ENCODE measurements at places on chromosomes 4 and X. TPM values are rescaled to one million over a fixed set of nuclear protein-coding genes. Genes with fewer than 3 reads are reported as not detected.

GRCh38 chrX:142149919-142150318 lies 55.2 kb downstream of the MAGEC2 start:
- DNase-seq, result no peak

- DNase-seq, result no peak
These were observed 433 bp downstream of the MMAA start for GRCh38 chr4:145619639-145619996.

DNA sequence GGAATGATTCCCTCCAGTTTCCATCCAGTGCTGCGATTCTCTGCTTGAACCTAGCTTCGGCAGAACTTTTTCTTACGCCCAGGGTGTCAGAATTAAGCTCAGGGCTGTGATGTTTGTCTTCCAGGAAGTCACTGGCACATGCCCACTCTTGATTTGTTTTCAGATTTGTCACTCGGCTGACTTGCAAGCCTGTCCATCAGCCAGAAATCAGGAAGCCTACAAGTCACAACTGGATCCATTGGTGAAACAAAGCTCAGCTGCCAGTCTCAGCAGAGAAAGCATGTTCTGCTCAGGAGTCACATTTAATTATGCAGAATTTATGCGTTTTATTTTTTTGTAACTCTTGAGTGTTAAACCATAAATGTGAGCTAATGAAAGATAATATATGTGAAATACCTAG lies 38.2 kb upstream of the PNPLA4 start:
- no peak for DNase-seq

DNA sequence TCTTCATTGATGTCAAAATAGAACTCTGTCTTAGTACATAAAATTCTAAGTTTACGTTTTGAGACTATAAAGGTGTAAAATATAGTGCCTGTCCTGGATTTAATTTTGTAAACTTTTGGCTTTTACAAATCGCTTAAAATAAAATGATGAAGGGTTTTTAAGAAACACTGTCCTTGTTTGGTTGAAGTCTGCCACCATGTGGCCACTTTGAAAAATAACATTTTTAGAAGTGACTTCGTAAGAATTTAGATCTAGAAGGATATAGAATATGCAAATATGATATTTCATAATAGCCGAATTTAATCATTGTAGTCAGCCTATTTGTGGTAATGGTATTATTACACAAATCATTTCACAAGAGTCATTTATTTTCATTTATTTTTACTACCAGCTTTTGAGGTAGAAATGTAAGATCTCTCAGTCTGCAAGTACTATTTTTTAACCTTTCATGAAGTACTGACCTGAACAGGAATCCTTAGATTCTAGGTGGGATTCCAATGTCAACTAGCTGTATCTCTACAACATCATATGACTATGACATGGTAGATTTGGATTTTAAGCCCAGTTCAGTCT lies 31.0 kb upstream of the FAT4 start:
- DNase-seq, result no peak

CSAG3 gene
- total RNA-seq, result 14.1 TPM

ATOH1 gene
- total RNA-seq, result 0.61 TPM

MID2 gene
- 6.4 TPM for total RNA-seq

All from WTC11 (cell line).